ENCODE measurements at places on chromosomes 11 and 22. TPM values are rescaled to one million over a fixed set of nuclear protein-coding genes. Genes with fewer than 3 reads are reported as not detected.

The ZNF70 gene
- 4.6 TPM for total RNA-seq

The SCGB1C1 gene
- not detected for total RNA-seq

The CLDN5 gene
- 4.1 TPM for total RNA-seq

DNA sequence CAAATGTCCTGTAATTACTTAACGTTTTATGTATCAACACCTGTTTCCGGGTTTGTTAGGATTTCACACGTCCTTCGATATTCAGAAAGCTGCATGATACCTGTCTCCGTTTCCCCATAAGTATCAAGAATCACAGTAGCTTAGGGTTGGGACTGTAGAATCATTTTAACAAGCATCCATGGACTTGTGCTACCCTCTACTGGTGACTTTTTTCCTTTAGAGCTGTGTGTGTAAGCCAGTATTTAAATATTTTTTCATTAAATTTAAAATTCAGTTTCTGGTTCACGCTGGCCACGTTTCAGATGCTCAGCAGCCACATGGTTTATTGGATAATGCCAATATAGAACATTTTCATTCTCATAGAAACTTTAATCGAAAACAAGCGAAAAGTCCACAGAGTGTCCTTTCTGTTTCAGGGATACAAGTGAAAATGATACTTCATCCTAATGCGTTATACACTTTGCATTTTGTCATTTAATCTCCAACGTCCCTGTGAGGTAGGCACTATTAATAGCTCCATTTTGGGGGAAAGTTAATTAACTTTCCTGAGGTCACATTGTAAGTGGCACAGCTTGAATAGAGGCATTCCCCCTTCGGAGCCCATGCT is 61.5 kb upstream of the SLC25A18 start:
- DNase-seq: peak; percentile 67

- DNase-seq: peak; percentile 70
These were observed 690 bp downstream of the CSNK1E start for GRCh38 chr22:38316364-38317121.

Measured in neural progenitor cell (in vitro differentiated cells).